ENCODE measurements at places on chromosomes 5 and 9. TPM values are rescaled to one million over a fixed set of nuclear protein-coding genes. Genes with fewer than 3 reads are reported as not detected.

DNA sequence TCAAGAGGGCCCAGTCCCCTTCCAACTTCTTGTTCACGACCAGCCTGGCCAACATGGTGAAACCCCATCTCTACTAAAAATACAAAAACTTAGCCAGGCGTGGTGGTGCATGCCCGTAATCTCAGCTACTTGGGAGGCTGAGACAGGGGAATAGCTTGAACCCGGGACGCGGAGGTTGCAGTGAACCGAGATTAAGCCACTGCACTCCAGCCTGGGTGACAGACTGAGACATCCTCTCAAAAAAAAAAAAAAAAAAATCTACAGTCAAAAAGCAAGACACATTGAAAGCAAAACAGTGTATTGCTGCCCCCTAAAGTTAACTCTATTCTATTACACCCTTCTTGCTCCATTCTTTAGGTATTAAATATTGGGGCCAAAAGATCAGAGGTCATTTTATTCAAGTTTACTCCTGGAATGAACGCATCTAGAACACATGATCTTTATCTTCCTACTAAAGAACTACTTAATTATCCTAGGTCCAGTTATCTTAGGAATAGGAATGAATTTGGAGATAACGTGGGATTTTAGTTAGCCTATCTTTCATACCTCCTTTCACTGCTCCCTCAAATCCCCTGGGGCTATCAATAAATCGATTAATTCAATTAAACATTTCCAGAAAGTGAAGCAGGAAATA is 2.4 kb downstream of the ATG12 start:
- no peak for DNase-seq

DNA sequence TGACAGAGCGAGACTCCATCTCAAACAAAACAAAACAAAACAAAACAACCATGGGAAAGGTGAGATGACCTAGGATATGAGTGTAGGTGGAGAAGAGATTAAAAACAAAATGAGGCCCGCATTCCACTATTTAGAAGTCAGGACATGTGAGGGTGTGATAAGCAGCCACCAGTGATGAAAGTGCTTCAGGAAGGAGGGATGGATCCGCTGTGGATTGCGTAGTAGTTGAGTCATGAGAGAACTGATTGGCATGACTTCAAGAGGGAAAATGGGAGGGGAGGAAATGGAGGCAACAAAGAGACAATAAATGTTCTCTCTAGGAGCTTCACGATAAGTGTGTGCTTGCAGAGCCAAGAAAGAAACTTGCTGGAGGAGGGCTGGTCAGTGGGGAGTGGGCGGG is 367.6 kb downstream of the ARL15 start:
- DNase-seq, result no peak

DNA sequence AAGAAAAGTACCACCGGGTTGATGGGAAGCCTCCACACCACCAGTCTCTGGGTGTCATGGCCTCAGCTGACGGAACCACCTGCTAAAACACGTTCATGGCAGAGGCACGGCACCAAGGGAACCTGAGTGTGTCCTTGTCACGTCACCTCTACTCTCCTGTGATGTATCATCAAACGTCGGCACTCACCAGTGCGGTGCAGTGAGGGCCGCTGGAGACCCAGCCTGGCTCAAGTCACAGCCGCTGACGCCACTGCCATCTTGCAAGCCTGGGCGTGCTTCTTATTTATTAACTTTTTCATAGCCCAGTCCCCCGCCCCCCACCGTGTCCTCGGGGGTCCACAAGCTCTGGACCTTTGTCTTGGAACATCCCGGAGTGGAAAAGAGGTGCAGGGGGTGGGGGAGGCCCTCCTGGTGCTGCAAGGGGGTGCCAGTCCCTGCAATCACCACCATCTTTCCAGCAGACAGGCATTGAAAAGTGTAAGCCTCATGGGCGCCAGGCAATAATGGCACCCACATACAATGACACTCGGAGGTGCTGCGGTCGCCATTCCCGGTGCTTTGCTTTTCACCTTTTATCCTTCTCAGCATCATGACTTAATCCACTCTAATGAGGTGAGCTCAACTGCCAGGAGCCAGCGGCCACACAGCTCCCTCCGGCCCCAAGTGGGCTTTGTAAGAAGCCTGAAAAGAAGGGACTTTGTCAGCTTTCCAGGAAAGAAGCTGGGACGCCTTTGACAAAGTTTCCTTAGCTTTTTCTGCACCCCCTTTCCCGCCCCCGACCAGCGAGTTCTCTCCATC is 202.3 kb upstream of the IRX1 start:
- no peak for DNase-seq

DNA sequence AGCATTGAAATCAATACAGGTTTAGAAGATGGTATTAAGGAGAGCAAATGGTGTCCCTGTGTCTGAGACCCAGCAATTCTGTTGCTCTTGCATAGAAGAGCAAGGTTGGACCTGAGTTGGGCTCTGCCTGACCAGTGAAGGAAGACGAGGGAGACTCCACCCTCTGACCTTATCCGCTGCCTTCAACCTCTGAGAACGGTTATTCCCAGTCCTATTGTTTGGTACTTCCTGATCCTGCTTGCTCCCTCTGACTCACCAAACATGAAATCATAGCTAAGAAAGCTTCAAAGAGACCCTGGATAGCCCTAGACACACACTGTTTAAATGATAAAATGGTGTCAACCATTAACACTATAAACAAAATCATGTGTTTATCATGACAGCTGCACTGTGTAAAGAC is 218.5 kb downstream of the PLK2 start:
- DNase-seq, result no peak

- no peak for DNase-seq
Observed at GRCh38 chr9:13284011-13284410, 4.5 kb upstream of the MPDZ start.

GRCh38 chr9:123525424-123525823 is 169.4 kb downstream of the CRB2 start:
- DNase-seq, result no peak

GRCh38 chr9:132459661-132460060 is 49.6 kb downstream of the CFAP77 start:
- DNase-seq, result no peak

DNA sequence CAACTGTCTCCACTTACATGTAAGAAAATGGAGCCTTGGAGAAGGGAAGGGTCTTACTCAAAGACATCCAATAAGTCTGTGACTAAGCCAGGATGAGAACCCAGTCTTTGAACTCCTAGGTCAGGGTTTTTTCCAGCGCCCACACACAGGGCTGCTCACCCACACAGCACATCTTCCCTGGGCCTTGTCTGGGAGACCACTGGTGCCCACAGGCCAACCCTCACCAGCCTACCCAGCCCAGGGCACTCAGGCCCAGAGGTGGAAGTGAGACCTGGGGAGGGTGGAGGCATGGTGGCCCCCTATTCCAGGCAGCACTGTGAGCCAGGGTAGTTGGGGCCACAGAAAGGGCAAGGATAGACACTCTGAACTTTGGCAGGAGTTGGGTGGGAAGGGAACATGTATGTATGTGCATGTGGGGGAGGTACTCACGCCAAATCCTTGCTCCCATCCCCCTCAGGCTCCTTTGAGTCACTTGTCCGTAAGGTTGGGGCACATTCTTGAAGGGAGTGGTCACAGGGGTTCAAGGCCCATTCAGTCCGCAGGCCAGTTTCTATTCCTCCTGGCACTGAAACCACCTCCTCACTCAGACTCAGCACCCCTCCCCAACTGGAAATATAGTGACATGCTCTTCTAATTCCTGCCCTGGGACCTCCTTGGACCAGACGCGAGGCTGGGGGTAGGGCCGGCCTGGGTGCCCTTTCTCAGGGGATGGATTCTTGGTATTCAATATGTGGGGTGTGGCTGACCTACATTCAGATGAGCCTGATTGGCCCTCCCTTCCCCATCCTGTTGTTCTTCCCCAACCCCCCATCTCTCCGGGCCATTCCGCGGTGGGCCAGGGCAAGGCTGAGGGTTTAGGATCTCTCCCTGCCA is 2.9 kb upstream of the SLC4A9 start:
- no peak for DNase-seq

DNA sequence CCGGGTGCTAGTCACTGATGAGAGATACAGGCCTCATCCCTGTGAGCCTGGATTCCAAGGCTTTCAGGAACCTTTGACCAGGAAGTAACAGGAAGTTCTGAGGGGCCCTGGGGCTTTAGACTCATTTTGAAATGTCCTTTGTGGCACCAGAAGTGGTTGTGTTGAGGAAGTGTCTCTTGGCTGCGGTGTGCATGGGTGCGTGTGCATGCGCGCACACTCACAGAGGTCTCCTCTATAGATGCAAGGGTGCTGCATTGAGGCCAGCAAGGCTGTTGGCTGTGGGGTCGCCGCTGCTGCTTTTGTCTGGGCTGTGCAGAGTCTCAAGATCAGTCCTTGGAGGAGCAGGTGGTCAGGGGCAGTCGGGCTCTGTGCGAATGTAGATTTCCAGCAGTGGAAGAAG is 7.6 kb downstream of the RAB24 start:
- DNase-seq, result no peak

- DNase-seq, result no peak
Observed at GRCh38 chr9:27428551-27428950, 95.5 kb upstream of the IFNK start.

DNA sequence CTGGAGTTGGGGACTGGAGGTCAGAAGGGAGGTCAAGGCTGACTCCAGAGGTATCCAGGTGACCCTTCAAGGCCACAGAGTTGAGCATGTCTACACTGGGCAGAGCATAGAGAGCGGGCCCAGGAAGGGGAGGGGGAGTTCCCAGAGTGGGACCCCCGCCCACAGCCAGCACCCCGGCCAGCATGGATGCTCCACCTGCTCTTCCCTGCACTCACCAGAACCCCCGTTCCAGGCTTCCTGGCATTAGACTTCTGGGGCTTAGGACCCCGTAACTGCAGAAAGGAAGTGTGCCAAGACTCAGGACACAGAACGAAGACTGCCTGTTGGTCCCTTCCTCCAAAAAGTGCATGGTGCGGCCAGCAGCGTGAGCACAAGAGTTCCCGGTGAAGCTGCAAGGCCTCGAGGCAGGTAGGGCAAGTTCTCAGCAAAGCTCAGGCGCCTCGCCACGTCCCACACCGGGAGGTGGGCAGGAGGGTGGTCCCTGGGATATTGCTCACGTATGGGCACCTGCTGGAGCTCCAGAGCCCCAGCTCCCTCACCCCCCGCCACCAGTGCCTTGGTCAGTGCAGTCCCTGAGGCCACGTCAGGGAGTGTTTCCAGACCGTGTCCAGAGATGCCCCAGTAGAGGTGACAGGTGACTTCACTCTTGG is 13.8 kb downstream of the ABO start:
- DNase-seq, result no peak

- DNase-seq, result peak; percentile 58
Observed at GRCh38 chr5:160021831-160022446, 13.0 kb downstream of the TTC1 start.

GRCh38 chr5:58015175-58015574 is 444.7 kb downstream of the PLK2 start:
- DNase-seq, result no peak

GRCh38 chr9:97831843-97832636 is 21.0 kb upstream of the FOXE1 start:
- no peak for DNase-seq

DNA sequence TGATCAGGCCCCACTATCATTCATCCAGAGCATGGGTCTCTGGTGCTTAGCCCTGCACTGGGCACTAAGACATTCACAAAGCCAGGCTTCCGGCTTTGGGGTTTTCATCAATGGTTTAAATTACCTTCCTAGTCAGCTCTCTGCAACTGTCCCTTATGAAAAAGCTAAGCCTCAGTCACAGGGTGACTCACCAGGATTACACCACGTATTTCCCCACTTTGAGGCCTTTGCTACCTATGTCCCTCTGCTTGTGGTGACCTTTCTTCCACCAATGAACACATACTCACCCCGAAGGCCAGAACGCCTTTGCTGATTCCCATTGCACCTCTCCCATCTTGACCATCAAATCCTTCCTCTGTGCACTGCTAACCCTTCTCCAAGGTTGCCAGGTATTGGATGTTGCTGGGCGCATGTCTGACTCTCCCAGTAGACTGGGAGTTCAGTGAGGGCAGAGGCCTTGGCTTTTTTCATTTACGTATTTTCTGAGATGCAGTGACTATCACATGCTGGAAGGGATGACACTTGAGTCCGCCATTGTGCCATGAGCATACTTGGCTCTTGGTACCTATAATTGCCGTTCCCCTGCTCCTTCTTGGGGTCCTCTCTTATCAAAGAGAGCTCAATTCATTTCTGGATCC is 58.7 kb upstream of the TNFSF8 start:
- DNase-seq, result no peak

GRCh38 chr9:81317939-81318338 is 371.4 kb downstream of the TLE1 start:
- no peak for DNase-seq

DNA sequence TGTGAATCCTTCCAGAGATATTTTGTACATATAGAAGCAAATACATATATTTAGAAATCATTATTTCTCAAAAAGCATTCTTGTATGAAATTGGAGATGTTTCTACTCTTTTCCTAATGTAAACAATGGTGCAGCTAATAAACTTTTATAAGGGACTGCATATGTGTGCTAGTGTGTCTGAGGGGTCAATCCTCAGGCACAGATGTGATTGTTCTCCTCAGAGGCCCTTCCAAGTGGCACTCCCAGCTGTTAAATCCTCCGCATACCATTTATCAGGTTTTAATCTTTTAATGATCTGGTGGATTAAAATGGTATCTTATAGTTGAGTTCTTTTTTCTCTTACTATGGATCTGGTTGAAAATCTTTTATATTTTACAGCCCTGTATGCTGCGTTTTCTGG is 5.6 kb upstream of the OMD start:
- no peak for DNase-seq

DNA sequence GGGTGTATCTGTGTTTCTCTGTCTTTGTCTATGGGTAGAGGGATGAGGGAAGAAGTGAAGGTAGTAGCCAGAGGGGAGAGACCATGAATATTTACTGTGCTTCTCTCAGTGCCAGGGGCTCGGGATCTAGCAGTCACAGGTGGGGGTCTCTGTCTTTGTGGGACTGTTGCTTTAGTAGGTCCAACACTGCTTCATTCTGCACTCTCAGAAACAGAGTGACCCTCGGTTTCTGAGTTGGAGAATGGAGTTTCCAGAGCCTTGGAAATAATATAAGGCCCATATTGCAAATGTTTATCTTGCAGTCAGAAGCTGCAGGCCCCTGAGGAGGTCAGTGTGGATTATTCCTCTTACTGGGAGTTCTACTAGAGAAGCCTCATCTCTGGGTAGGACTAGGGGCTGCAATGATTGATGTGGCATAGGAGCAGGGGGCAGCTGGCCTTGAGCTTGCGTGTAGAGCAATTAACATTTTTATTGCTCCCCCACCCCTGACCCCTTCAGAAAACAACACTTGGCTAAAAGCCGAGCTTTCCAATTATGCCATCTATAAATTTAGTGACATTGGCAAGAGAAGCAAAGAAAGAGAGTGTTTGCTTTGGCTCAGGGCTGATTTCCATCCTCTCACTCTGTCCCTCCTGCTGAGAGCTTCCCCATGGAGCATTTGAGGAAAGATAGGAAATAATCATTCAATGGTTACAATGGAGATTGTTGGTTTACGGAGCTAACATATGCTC is 55.0 kb upstream of the TRPC7 start:
- DNase-seq, result no peak

The SYK gene
- total RNA-seq, result 3.7 TPM

The FAM78A gene
- 1.7 TPM for total RNA-seq

The CARD6 gene
- total RNA-seq, result 3.1 TPM

The SEMA6A gene
- total RNA-seq, result 8.5 TPM

The PAPPA gene
- 0.37 TPM for total RNA-seq

Measured in right lobe of liver (tissue), 6 donors.